ENCODE measurements at places on chromosomes 1 and 21. TPM values are rescaled to one million over a fixed set of nuclear protein-coding genes. Genes with fewer than 3 reads are reported as not detected.

GAS5 gene
- 913 TPM for total RNA-seq

OR2M3 gene
- not detected for total RNA-seq

C1QB gene
- not detected for total RNA-seq

DNA sequence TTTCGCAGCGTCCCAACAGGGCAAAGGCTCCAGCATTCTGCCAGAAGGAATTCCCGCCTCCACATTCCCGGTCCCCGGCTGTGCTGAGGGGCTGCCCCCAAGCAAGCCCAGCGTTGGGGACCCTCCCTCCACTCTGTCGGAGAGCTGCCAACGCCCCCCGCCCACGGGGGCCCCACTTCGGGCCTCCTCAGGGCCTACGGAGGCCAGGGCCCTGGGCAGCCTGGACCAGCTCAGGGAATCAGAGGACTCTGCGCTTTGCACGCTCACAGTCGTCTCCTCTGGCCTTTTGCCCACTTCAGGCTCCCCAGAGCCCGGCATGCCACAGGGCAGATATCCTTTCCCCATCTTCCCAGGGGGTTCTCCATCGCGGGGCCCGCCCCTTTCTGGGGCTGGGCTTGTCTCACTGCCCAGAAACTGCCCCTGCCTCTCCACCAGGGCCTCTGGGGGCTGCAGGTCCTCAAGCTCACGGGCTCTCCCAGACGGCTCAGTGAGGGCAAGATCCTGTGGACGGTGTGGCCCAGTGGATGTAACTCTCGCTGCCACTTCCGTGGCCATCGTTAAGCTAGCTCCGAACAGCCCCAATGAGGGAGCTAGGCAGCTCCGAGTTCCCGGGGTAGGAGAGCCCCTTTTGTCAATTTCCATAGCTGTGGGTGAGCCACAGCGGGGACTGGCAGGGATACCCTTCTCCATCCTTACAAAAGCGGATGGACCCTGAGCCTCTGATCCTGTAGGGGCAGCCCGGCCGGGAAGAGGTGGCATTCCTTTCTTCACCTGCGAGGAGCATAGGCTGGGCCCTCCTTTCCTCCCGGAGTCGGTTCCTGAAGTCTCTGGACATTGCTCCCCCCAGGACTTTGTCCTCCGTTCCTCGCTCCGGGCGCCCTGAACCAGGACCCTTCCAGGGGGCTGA lies 2.8 kb downstream of the ITPKB start:
- peak; percentile 46 for DNase-seq

GRCh38 chr1:23524716-23525401 lies 6.2 kb downstream of the E2F2 start:
- DNase-seq: peak; percentile 38

Data from activated CD4-positive, alpha-beta memory T cell treated with anti-CD3 and anti-CD28 coated beads for 36 hours (primary cell).